Activated CD4-positive, alpha-beta memory T cell treated with anti-CD3 and anti-CD28 coated beads for 36 hours (primary cell): ENCODE measurements at places on chromosomes 1 and 21.
A peak's percentile ranks its signal among the peaks of the same experiment; 100 is the strongest.

DNA sequence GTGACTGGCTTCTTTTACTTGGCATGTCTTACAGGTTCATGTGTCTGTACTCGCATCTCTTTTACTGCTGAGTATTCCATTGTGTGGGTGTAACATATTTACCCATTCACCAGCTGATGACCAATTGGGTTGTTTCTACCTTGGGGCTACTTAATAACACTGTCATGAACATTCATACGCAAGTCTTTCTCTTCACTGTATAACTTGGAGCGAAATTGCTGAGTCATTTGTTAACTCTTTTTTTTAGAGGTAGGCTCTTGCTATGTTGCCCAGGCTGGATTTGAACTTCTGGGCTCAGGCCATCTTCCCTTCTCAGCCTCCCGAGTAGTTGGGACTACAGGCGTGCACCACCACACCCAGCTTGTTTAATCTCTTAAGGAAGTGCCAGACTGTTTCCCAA lies 6.5 kb downstream of the PYCR2 start:
- no peak for DNase-seq

DNA sequence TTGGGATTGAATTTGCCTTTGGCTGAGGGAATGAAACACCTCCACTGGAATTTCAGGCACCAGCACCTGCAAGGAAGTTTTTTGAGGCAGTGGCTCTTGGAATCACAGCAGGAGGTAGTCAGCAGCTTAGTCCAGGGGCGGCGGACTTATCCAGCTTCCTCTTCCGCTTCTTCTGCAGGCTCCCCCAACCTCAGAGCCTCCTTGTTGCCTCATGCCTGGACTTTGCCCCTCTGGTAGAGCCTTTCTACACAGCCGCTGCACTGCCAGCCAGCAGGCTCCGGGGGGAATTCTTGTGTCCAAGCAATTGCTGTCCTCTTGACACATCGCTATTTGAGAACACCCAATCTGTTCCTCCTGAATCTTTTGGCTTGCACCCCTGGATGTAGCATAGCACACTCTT lies 4.4 kb upstream of the RHEX start:
- no peak for DNase-seq

DNA sequence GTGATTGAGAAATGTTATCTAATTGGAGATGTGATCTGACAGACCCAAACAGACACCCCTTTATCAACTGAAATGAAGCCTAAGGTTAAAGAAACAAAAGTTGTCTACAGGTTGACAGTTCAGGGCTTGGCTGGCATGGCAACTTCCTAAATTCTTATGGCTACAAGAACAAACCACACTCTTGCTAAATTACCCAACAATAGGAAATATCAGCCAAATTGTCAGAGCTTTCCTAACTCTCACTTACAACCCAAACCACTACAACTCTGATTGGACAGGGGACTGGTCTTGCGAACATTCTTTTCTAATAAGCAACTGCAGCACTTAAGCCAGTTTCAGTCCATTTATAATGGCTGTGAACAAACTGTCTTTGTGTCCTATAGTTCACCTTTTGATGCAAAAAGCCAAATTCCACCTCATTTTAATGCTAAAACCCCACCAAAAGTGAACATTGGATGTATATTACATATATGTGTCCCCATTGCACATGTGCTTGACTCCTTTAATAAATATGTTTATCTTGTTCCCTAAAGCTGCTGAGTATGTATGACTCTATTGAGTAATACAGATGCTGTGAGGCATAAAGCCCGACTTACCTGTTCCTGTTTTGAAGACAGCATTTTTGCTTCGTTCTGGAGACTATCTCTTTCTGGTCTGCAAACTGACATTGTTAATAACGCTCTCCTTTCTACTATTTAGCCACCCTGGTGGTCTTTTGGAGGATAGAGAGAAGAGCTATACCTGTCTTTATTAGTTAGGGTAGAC lies 101.3 kb upstream of the HMCN1 start:
- no peak for DNase-seq

GRCh38 chr1:19112891-19113696 lies 97.0 kb downstream of the UBR4 start:
- DNase-seq, result no peak

- no peak for DNase-seq
Observed at GRCh38 chr1:21838359-21839157, 26.5 kb downstream of the LDLRAD2 start.

GRCh38 chr1:32652244-32652962 lies 1.4 kb downstream of the RBBP4 start:
- DNase-seq, result no peak

DNA sequence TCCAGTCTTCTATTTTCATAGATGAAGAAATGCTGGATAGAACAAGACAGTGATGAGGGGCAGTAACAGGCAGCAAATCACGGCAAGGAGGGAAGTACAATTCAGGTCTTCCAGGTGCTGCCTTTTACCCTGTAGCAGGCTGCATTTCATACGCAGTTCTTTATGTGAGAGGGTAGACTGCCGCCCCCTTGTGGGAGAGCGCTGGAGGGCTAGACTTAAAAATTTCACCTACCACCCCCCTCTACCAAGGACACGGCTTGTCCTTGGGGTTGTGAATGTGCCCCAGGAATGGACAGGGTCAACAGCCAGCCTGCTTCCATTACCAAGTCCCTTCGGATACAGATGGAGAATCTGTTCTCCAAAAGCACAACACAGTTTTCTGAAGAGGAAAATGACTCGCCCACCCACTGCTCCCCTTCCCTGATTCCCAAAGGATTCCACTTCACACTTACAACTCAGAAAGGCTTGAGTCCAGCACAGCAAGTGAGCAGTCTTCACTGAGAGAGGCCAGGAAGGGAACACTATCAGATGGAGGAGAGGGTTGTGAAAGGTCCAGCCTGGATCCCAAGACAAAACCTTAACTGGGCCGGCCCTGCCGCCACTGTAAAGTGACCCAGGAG lies 7.4 kb downstream of the WDR77 start:
- peak; percentile 75 for DNase-seq

- no peak for DNase-seq
Observed at GRCh38 chr21:45992301-45993209, 11.0 kb downstream of the COL6A1 start.

GRCh38 chr1:85450832-85451231 lies 14.1 kb downstream of the DDAH1 start:
- no peak for DNase-seq
